NCI-H774 (cell line): ENCODE measurements at places on chromosomes 7 and 10.

DNA sequence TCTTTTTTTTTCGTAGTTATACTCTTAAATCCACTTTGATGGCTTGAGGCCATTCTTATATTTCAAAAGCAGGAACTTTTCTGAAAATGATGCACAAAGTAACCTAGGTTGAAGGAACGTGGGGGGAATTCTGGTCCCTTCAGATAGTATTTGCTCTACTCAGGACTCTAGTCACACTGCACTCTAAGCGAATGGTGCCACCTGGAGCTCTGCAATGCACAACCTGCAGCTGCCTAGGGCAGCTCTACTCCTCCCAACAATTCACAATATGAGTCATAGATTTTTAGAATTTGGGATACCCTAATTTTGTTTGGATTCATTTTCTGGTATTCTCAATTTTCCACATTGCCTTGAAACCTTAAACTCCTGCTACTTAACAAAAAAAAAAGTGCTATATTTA is 17.3 kb downstream of the SYPL1 start:
- DNase-seq: no peak

GRCh38 chr10:104935656-104936055 is 294.6 kb downstream of the SORCS3 start:
- no peak for DNase-seq

DNA sequence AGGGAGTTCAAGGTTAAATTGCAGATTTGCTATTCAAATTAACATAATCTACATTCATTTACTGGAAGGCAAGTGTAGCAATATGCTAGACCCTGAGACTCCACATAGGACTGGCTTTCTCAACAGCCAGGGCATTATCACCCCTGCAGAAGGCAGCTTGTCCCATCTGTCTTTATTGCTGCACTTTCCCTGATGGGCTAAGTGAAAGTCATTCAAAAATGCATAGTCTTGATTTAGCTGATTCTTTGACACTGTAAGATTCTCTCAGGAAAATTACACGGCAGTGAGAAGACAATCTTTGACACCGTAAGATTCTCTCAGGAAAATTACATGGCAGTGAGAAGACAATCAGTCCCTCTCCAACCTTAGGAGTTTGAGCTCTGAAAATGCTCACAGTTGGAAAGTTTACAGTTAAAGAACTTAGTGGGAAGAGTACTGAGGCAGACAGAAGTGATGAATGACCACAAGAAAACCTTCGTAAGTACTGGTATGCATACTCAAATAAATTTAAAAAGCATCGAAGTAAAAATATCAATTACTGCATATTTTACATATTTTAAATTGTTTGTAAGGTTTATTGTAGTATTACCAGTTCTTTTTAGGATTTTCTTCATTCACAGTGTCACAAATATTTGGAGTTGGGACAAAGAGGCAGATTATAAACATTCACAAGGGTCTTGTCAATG is 88.9 kb downstream of the RAPGEF5 start:
- no peak for DNase-seq

- DNase-seq: no peak
Measured at GRCh38 chr10:86400705-86401587, 34.4 kb upstream of the GRID1 start.

- no peak for DNase-seq
Measured at GRCh38 chr7:113809581-113809980, 109.2 kb downstream of the PPP1R3A start.

DNA sequence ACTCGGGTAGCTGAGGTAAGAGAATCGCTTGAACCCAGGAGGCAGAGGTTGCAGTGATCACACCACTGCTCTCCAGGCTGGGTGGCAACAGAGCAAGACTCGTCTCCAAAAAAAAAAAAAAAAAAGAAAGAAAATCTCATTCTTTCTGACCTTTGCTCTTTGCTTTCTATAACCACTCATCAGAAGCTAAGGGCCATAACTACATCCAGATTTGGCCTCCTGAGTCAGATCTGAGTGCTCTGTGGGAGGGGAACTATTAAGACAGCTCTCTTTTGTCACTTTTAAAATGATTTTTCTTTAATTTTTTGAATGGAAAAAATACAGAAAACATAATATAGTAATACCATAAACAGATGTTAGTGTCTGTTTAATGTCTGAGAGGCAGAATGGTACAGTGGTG is 210.1 kb downstream of the KIAA1217 start:
- no peak for DNase-seq

- no peak for DNase-seq
Measured at GRCh38 chr7:151920488-151920887, 35.8 kb upstream of the GALNTL5 start.

- DNase-seq: no peak
Measured at GRCh38 chr10:125775491-125776106, at the start of gene MMP21. Gene MMP21, minus strand, starts transcription at chr10:125775821. Its CDS starts 0 bp downstream, at chr10:125775821.

DNA sequence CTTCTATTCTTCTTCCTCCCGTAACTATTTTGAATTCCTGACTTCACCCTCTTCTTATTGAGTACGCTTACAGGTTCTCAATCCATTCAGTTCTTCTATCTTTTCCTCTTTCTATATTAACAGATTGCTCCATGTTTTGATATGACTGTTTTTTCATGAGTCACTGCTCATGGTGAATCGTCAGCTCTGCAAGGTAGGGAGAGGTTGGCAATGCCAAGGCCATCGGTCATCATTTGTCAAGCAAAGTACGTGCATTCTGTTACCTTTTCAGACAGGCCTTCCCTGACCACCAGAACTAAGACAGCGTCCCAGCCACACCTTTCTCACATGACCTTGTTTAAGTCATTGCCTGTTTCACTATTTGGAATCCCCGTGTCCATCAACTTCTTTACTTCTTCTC is 1001.9 kb upstream of the SORCS1 start:
- no peak for DNase-seq

- DNase-seq: no peak
Measured at GRCh38 chr10:72206511-72207229, 9.1 kb upstream of the ANAPC16 start.

GRCh38 chr7:107972075-107972482 is 30.9 kb downstream of the LAMB1 start:
- no peak for DNase-seq
